Astrocyte of the cerebellum (primary cell): ENCODE measurements at places on chromosomes 13 and 19.

DNA sequence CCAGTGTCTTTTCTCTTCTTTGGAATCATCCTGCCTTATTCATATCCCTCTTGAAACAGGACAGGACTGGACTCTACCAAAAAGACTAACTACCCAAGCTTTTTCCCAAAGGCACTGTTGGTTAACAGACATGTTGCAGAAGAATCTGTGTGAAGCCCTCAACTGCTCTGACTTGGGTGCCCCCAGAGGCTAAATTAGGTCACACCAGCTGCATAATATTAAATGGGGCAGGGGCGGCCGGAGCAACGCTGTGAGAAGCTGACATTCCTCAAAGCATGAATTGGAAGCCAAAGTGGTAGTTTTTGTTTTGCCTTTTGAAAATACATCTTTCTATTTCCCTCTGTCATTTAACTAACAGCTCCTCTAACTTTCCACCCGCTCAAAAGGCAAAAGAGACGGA lies 185.9 kb downstream of the LHFPL6 start:
- DNase-seq = no peak

DNA sequence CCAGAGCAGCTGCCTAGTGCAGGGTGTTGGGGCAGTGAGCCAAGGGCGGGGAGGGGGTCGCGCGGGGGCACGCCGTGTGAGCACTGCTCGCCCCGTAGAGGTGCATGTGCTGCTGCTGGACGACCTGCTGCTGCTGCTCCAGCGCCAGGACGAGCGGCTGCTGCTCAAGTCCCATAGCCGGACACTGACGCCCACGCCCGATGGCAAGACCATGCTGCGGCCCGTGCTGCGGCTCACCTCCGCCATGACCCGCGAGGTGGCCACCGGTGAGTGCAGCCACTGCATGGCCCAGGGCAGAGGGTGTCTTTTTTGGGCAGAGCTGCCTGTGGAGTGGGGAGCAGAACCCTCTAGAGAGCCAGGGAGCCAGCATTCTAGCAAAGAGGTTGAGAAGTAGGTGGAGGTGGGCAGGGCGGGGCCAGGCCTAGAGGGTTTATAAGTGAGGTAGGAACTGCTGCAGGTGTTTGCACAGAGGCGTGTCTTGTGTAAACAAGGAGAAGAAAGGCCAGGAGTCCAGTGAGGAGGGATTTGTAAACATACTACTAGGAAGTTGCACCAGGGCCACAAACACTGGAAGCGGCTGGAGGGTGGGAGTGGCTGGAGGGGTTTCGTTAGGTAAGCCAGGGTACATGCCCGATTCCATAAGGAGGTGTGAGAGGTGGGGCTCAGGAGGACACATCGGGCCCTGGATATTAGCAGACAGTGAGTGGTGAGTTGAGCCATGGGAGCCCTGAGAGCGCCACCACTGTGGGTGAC lies 21.3 kb downstream of the ARHGEF1 start:
- no peak for DNase-seq

- peak; percentile 82 for DNase-seq
Measured at GRCh38 chr13:98216135-98216565, 39.1 kb upstream of the RNF113B start.

- no peak for DNase-seq
Measured at GRCh38 chr13:35107535-35107934, 165.5 kb downstream of the NBEA start.

- no peak for DNase-seq
Measured at GRCh38 chr19:48218997-48219396, 36.7 kb downstream of the CARD8 start.

- no peak for DNase-seq
Measured at GRCh38 chr13:38743466-38743865, 56.6 kb downstream of the FREM2 start.

DNA sequence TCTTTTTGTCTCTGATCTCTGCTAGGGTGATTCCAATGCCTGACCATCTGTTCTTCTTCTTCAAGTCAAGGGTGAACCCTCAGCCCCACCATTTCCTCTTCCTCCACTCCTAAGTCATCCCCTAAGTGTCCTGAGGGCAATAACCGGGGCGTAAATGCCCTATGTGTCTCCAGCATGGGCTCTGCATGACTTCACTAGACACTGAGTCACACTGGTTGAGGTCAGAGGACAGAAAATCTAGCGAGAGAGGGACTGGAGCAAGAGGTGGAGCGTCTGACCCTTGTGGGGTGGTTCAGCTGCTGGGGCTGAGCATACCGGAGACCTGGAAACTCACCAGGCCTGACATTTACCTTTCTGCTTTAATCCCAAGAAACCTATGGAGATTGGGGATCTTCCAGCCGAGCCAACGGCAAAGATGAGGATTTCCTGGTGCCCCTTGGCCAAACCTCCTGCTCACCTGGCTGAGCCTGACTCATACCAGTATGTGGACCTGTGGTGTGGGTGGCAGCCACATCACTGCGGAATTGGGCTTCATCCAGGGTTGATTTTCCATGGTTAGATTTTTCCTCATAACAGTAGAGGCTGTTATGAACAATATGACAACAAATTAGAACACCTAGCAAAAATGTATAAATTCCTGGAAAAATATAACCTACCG lies 26.9 kb downstream of the SCGB2B2 start:
- no peak for DNase-seq

- no peak for DNase-seq
Measured at GRCh38 chr19:28427376-28428083, 785.4 kb downstream of the UQCRFS1 start.

DNA sequence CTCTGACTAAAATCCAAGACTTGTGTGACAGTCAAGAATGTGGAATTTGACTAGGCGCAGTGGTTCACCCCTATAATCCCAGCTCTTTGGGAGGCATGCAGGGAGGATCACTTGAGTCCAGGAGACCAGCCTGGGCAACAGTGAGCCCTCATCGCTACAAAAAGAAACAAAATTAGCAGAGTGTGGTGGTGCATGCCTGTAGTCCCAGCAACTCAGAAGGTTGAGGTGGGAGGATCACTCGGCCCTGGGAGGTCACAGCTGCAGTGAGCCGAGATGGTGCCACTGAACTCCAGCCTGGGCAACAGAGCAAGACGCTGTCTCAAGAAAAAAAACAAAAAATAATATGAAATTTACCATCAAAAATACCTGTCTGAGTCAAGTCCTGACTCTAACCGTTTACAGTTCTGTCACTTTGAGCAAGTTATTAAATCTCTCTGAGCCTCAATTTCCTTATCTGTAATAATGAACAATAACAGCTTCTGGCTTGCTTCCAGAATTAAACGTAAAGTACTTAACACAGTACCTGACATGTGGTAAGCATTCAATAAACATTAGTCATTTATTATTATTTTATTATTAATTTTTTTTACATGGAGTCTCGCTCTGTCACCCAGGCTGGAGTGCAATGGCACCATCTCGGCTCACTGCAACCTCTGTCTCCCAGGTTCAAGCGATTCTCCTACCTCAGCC lies 204.6 kb upstream of the TSC22D1 start:
- no peak for DNase-seq

DNA sequence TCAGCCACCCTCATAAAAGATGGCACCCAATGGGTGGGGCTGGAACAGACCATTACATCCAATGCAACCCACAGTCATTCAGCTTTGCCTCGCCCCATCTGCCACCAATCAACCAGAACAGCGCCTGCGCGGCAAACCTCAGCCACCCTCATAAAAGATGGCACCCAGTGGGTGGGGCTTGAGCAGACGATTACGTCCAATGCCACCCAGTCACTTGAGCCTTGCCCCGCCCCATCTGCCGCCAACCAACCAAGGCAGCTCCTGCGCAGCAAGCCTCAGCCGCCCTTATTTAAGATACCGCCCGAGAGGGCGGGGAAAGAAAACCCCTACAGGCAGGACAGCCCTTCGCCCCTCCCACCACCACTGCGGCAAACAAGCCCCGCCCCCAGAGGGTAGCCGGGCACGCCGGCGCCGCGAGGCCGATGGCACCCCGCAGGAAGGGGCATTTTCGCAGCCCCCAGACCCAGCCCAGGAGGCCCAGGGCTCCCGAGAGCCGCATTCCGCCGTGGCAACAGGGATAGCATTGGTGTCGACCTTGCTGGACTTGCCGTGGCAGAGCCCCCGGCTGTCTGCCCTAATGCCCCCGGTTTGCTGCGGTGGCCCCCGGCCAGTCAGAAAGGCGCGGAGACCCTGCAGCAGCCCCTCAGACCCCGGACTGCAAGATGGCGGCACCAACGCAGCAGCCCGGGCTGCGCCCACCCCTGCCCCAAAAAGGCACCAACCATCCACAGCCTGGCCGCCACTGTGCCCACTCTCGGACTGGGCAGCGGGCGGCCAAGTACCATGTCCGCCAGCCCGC lies 675 bp downstream of the PEG3 start:
- peak; percentile 65 for DNase-seq

- peak; percentile 16 for DNase-seq
Measured at GRCh38 chr13:86324191-86324590, 525.0 kb upstream of the SLITRK6 start.

GRCh38 chr13:72920097-72920496 lies 138.2 kb downstream of the PIBF1 start:
- DNase-seq = no peak

DNA sequence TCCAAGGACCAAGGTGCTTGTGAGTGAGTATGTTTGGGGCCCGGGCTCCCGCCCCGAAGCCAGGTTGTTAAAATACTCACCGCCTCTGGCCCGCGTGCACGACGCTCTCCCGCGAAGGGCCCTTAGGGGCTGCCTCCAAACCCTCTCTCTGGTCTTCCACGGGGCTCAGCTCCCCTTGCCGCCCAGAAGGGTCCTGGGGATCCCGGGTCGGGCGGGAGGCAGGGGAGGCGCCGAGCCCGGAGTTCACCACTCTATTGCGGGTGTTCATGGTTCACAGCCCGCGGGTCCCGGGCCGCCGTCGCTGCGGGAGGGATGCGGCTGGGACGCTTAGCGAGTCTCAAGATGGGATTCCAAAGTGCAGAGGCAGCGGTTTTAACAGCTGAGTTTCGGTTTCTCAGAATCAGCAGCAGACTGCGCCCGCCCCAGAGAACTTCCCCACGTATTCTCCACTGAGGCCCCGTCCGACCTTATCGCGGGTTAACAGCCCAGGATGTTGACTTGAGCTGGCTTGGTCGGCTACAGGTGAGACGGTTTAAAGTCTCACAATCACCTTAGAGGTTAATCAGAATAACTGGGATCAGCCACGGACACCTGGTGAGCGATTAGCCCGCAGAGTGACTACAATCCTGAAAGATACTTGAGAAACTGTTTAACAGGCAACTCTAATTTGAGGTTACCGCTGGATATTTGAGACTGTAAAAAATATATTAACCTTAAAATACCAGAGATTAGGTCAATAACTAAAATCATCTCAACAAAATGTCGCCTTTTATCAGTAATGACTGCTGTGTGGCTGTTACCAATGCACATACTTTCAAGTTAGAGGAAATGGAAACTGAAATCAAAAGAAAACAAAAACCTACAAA lies at the start of gene EPSTI1:
TSS of gene EPSTI1 (minus strand) at position 344 of the 866 bp plus-strand sequence. CDS start at position 268, 76 bp downstream.
- peak; percentile 41 for DNase-seq

GRCh38 chr19:3682741-3683404 lies 17.4 kb downstream of the PIP5K1C start:
- DNase-seq = peak; percentile 56

DNA sequence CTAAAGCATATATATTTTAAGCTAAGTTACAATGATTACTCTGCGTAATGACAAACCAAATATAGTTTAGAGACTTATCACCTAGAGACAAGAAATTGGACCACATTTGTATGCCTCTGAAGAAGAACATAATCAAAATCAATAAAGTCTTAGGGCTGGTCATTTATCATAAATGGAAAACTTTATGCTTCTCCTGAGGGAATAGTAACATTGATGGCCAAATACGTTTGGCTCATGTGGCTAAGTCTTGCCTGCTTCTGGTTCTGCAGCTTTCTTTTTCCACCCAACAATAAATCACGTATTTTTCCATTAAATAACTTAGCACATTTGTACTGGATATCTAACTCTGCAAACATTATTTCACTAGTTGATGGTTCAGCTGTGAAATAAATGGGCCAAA lies 458.4 kb downstream of the SLITRK1 start:
- DNase-seq = no peak

DNA sequence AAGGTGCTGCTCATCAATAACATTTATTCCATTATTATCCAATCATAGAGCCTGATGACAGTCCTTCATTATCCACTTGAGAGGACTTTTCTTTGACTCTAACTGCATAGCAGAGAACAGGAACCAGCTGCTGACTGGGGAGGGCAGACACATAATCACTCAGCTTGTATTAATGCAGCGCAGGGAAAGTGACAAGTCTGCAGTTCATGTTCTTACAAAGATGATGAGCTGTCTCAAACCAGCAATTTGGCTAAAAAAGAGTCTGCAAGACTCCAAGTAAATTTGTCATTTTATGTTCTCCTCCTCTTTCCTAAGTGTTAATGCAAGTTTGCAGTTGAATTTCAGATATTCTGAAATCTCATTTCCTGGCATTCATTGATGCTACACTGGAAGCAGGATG lies 40.0 kb upstream of the CBY2 start:
- no peak for DNase-seq

- DNase-seq = no peak
Measured at GRCh38 chr19:1811942-1812425, at the start of gene ATP8B3. Gene ATP8B3, minus strand, starts transcription at chr19:1812276. Its CDS starts 540 bp downstream, at chr19:1811736.

DNA sequence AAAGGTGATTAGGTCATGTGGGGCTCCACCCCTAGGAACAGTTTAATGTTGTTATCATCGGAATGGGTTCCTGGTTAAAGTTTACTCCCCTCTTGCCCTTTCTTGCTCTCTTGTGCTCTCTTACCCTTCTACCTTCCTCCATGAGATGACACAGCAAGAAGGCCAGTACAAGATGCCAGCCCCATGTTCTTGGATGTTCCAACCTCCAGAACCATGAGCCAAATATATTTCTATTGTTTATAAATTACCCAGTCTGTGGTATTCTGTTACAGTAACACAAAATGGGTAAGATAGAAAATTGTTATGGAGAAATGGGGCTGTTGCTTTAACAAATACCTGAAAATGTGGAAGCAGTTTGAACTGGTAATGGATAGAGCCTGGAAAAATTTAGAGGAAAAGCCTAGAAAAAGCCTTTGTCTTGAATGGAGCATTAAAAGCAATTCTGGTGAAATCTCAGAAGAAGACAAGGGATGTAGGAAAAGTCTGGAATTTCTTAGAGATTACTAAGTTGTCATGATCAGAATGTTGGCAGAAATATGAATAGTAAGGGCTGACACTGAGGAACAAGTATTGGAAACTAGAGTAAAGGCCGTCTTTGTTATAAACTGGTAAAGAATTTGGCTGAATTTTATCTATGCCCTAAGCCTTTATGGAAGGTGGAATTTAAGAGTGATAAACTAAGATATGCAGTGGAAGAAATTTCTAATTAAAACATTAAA lies 53.5 kb upstream of the TSC22D1 start:
- DNase-seq = peak; percentile 27

DNA sequence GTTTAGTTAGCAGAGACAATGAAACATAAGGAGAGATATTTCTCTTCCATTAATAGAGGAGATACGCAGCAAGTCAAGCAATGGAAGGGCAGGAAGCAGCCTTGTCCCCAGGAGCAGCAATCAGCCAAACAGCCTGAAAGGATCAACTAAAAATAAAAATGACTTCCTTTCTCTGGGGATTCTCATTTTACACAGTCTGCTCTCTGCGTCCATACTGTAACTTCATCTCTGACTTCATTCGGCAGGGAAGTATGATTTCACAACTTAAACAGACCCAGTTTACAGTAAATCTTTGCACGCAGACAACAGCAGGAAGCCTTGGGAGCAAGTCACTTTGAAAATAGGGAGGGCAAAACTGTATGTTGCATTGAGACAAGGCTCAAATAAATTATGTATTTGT lies 826.7 kb downstream of the DIAPH3 start:
- DNase-seq = no peak

GRCh38 chr19:27966390-27966816 lies 1246.5 kb downstream of the UQCRFS1 start:
- no peak for DNase-seq
